ENCODE measurements at places on chromosomes 3 and 15.

- no peak for DNase-seq
Measured at GRCh38 chr15:86061581-86061980, 18.1 kb upstream of the AGBL1 start.

- DNase-seq: no peak
Measured at GRCh38 chr3:152428577-152428976, 159.8 kb downstream of the MBNL1 start.

- DNase-seq: no peak
Measured at GRCh38 chr15:95857758-95858157, 472.7 kb upstream of the NR2F2 start.

DNA sequence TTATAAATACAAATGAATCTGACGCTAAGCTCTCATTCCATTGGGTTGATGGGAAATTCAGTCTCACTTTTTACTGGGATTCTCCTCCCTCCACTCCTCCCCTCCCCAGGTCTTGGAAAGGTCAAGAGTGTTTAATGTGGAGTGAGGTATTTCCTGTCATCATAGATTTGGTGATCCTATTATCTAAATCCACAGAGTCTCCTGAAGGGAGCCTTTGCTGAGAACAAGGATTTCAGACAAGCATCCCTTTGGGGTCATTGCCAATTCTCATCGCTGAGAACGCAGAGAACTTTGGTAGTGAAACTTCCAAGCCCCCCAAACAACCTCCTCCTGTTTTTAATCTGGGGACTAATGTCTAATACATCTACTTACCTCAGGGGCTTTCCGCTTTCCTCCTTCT, 297.9 kb downstream of the OTOL1 start:
- no peak for DNase-seq
